Fibroblast of pulmonary artery (primary cell): ENCODE measurements at places on chromosomes 13 and 19.

GRCh38 chr13:111883571-111884343 is 183.2 kb upstream of the SOX1 start:
- no peak for DNase-seq

DNA sequence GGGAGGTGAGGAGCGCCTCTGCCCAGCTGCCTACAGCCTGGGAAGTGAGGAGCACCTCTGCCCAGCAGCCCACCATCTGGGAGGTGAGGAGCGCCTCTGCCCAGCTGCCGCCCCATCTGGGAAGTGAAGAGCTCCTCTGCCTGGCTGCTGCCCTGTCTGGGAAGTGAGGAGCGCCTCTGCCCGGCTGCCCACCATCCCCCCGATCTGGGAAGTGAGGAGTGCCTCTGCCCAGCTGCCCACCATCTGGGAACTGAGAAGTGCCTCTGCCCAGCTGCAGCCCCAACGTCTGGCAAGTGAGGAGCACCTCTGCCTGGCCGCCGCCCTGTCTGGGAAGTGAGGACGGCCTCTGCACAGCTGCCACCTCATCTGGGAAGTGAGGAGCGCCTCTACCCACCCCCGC is 64.3 kb downstream of the ZNF708 start:
- no peak for DNase-seq

DNA sequence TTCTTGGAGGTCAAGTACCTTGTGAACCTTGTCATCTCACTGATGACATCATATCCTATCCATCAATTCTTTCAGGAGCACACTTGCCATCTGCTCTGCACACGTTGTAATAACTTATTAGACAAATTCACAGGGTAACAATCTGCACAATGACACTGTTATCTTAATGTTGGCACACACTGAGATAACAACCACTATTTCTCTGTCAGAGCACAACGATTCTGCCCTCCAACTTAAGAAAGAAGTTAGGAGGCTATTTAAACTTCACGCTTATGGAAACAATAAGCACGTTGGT is 351.3 kb downstream of the DACH1 start:
- DNase-seq = no peak

GRCh38 chr19:5425260-5425659 is 30.0 kb upstream of the ZNRF4 start:
- no peak for DNase-seq

- peak; percentile 22 for DNase-seq
Measured at GRCh38 chr13:89150362-89150761, 1479.2 kb downstream of the SLITRK5 start.

DNA sequence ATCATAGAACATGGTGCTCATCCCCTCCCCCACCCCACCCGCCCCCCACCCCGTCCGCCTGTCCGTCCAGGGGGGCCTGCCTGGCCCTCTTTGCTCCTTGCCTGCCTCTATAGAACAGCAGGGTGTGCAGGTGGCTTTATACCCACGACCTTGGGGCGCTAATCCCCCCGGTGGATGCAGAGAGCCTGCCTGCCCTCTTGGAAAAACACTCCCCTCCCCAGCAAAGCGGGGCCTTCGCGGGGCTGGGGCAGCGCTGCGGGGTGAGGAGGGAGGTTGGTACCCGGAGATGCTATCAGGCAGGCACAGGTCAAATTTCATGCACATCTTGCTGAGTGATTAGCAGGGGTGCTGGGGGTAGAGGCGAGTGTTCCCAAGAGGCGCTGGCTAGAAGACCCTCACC is 21.9 kb downstream of the RFX1 start:
- no peak for DNase-seq

DNA sequence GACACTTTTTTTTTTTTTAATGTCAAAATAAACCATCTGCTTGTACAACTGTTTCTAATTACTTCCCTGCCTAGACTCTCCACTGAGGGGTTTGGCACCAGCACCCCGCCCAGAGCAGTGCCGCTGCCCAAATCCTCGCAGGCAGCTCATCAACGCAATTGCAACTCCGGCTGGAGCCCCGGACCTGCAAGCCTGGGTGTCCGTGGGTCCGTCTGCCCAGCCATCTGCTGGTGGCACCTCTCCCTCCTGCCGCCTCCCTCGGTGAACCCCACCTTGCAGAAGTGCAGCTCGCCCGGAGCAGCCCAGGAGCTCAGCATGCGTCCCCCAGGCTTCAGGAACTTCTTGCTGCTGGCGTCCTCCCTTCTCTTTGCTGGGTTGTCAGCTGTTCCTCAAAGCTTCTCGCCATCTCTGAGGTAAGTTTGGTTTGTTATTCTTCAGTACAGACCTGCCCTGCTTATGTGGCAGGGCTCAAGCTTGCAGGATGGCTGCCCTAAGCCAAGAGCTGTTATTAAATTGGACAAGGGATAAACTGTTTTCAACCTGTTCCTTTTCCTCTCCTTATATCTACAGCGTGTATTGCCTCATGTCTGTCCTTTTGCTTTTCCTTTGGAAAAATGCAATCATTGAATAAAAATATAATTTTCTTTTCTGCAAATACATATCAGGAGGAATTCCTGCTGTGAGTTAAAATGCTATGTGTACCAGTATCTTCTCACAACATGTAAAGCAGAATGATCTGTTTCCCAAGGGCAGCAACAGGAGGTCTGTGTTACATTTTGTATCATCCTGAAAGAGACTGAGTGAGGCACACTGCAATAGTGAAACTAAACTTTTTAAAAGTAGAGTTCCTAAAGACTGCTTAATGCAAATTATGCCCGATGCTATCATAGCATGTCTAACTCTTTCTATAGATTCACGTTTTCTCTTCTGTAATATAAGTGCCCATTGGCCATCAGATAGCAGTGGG is at the start of gene ITGBL1:
Gene ITGBL1, plus strand, starts transcription at position 157 of the 967 bp plus-strand sequence. Its CDS starts 159 bp downstream, at position 316.
- DNase-seq = peak; percentile 17

DNA sequence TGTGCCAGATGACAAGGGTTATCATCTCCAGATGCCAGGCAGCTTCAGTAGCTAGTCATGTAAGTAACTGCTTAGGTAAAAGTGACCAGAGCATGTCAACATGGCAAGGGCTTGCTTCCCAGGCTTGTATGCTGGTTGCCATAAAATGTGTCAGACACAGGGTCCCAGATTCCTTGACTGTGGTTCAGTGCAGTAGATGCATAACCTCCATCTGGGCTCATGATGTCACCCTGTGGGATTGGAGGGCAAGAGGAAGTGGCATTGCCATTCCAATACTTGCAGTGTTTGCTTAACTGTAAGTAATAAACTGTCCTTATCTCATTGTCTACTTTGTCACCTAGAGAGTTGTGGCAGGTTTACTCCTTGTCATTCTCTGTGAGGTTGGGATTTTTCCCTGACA is 226.8 kb downstream of the PCDH17 start:
- no peak for DNase-seq

DNA sequence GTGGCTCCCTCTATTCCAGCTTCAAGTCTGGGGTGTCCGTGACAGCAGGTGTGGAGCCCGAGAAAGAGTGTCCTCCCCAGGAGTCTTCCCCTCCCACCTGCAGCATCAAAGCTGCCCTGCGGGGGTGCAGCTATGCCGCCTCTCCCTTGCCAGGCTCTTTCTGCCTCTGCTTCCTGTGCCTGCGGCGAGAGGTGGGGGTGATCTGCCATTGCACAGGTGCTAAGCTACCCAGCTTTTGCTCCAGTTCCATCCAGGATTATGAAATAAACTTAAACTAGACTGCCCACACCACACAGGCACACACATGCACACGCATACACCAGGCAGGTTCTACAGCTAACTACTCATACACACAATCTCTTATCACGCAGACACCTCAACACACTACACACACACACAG is 104.7 kb upstream of the CLDN10 start:
- DNase-seq = no peak

GRCh38 chr13:31073859-31074718 is 87.6 kb downstream of the HSPH1 start:
- peak; percentile 51 for DNase-seq

- peak; percentile 59 for DNase-seq
Measured at GRCh38 chr19:13588957-13589833, 82.9 kb upstream of the CACNA1A start.

DNA sequence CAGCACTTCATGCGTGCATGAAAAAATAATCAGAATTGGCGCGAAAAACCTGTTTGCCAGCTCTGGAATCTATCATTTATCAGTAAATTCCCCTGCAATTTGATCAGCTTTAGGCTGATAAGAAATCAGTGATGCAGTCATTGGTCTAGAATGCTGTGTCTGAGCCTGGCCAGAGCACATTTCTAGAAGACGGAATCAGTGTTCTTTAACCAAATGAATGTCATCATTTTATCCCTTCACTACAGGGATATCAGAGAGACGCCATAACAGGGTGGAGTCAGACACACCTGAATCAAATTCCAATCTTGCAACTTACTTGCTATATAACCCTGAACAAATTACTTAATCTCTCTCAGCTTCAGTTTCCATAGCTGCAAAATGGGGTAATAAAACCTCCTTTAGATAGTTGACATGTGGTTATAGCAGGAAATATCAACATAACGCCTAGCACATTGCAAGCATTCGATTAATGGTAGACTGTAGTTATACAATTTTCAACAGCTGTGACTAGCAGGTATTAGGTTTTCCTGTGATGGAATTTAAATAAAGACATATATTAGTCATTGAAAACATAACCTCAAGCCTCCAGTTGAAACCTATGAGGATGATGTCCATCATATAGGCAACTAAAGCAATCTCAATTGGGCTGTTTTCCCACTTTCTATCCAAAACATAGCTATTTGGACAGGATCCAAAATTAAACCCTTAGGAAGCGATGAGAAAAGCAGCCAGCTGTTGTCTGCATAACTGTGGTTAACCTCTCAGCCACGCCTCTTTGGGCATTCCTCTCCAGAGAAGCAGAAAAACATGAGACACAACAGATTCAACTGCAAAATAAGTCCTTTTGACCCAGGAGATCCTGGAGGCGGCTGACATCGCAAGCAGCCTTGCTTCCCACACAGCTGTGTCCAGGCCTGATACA is 51.6 kb upstream of the UBL3 start:
- peak; percentile 96 for DNase-seq

- peak; percentile 5 for DNase-seq
Measured at GRCh38 chr13:96214824-96215445, 125.0 kb downstream of the HS6ST3 start.

GRCh38 chr19:47813304-47813994 is 8.3 kb upstream of the CRX start:
- peak; percentile 50 for DNase-seq
